ENCODE measurements at places on chromosomes 2 and 18.

- DNase-seq, result no peak
These were observed 1.8 kb upstream of the RAB31 start for GRCh38 chr18:9706081-9706935.

- DNase-seq, result no peak
These were observed 211.2 kb downstream of the SMAD2 start for GRCh38 chr18:47719096-47719780.

DNA sequence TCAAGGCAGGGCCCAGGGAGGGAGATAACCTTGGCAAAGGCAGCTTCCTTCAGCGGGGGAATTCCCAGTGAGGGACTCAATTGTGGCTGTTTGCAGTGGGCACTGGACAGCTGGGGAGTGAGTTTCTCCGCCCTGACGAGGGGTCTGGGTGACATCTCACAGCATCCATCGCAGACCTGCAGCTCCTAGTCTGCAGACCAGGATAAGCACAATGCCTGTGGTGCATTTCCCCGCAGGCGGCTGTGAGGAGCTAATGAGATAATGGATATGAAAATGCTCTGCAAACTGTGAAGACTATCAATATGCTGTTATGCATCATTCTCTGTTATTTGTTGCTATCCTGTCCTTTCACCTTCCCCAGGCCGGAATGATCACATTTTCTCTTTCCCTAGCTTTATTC lies 30.0 kb upstream of the CYP1B1 start:
- DNase-seq, result no peak

DNA sequence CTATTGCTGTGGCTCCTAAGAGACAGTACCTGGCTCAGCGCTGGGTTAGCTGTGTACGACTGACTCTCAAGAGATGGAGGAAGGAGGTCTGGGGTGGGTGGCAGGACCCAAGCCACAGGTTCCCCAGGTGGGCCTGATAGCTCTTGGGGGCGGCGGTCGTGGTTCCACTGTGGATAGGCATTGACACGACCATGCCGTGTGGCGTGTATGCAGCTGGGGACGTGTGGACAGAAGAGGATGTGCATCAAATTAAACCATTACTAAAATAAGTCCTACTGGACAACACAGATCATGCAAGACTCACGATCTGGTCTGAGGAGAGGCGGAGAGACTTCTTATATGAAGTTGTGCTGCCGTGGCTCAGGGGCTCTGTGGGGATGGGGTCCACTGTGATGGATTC lies 78.1 kb downstream of the EMILIN2 start:
- DNase-seq, result no peak

DNA sequence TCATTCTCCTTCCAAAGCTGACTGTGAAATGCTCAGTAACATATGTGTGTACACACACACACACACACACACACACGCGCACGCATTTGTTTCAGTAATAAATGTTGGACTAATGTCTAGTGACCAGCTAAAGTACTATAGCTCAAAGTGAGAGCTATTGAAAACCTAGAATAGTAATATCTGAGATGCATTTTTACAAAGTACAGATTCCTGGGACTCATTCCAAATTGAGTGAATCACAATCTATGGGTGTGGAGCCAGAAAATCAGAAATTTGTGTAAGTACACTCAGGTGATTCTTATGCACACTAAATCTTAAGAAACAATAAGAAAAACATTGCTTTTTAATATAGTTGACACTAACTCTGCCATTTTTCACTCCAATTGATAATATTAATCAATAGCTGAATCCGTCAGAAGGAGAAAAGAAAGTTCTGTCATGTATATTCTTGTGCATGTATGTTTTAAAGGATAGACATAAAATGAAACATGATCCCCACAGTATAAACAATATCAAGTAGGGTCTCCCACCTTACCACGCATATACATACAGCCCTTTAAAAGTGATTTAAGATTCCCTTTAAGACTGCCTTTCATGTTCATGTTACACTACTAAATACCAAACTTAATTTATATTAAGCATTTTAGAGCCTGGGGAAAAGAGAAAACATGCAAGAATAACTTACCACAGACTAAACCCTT lies 123.5 kb downstream of the ATAD2B start:
- DNase-seq, result no peak

DNA sequence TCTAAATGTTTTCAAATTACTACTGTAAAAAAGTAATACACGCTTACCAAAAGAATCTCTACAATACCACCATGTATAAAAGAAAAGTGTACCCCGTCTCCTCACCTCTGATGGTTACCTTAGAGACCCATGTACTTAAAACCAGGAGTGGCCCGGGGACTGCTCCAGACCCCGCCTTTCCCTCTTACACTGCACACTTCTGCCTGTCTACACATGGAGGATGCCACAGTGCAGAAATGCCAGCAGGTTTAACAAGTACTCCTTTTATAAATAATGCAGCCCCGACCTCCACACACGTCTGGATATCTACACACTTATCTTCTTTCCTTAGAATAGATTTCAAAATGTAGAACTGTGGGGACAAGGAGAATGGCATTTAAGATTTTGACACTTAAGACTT lies 5.3 kb downstream of the HDAC4 start:
- no peak for DNase-seq

GRCh38 chr2:3334392-3335345 lies 42.9 kb downstream of the EIPR1 start:
- no peak for DNase-seq

GRCh38 chr2:98883780-98884211 lies 52.2 kb downstream of the CRACDL start:
- DNase-seq, result no peak

DNA sequence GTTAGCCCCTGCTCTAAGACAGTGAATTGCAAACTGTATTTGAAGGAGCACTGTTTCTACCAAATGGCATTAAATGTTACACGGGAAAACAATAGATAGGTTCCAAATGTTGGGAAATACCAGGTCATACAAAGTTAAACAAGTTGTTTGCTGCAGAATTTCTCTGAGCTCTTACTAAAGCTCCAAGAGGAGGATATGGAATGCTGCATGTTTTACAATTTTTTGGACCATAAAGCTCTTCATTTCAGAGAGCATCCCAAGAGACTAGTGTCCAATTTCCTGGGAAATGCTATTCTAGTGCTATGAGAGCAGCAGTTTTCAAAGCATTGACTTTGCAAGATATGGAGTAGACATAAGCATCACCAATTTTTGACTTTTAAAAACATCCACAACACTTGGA lies 155.6 kb upstream of the CCDC68 start:
- DNase-seq, result no peak

DNA sequence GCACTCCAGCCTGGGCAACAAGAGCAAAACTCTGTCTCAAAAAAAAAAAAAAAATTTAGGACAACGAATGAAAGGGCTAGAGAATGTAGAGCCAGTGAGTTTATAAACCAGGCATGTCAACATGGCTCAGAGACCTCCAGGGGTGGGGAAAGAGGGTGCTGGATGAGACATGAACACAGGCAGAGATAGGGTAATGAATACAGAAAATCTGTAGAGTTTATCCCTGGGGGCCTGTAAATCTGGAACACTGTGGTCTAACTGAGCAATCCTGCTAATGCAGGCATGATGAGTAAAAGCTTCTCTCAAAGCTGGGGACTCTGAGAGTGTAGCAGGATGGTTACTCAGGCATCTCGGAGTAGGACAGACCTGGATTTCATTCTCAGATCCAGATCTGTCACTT lies 59.2 kb upstream of the IGFBP2 start:
- no peak for DNase-seq

DNA sequence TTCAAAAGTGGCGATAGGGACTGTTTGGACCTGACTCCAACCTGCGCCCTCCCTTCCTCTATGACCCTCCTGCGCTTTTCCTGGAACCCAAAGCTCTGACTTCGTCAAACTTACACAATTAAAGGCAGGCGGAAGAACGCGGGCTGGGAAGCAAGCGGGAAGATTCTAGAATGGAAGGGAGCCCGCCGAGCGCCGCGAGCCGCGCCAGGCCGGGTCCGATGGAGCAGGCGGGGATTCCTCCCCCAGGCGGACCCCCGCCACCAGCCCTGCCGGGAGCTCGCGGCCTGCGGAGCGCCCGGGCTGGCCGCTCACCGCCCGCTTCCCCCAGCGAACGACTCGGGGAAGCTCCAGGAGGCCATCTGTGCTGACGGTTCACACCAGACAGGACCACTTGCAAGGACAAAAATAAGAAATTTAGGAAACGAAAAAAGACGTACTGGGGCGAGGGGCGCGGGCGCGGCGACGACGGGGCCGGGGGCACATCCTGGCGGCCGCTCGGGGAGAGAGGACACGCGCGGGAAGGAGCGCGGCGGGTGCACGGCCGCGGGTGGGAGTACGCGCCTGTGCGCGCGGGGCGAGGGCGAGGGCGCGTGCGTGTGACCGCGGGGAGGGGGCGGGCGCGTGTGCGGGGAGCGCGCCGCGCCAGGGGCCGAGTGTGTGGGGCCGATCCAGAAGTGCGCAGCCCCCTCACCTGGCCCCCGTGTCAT lies 1.1 kb upstream of the SALL3 start:
- no peak for DNase-seq

GRCh38 chr2:43152741-43153647 lies 73.4 kb downstream of the ZFP36L2 start:
- DNase-seq, result no peak

GRCh38 chr18:23387265-23387664 lies 65.8 kb upstream of the RIOK3 start:
- DNase-seq, result no peak

DNA sequence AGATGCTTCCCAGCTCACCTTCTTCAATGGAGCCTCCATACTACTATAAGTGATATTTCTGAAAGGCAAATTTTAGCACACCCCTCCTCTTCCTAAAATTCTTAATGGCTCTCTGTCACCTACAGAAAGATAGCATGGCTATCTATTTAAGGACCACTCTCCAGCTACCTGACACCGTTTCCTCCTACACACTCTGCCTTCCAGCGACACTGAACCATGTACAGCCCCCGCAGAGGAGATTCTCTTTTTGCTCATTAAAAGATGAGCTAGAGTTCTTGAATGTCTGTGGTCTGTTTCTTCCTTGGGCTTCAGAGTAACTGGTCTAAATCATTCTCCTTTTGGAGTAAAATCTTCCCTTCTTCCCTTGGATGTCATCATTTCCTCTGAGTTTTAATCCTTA lies 38.4 kb upstream of the GAREM1 start:
- DNase-seq, result no peak

GRCh38 chr18:75073654-75074053 lies 135.3 kb downstream of the PTGR3 start:
- no peak for DNase-seq
